ENCODE measurements at places on chromosomes 4 and X. TPM values are rescaled to one million over a fixed set of nuclear protein-coding genes. Genes with fewer than 3 reads are reported as not detected.

Gene SLITRK4
- 0.08 TPM for total RNA-seq

Gene INTS6L
- total RNA-seq = 1.9 TPM

Gene MAGED4
- 0.25 TPM for total RNA-seq

Gene DCAF8L2
- total RNA-seq = not detected

Gene RAB39B
- 0.75 TPM for total RNA-seq

Gene AMBN
- not detected for total RNA-seq

Gene SAGE1
- total RNA-seq = 0.05 TPM

Gene CXXC4
- total RNA-seq = 0.92 TPM

Gene CLCN5
- total RNA-seq = 56.1 TPM

Gene DMD
- 15.3 TPM for total RNA-seq

Gene MUC7
- not detected for total RNA-seq

Gene FAM9C
- total RNA-seq = not detected

Gene ZNF185
- total RNA-seq = 3.2 TPM

Gene ADH1C
- total RNA-seq = 74.3 TPM
